MM.1S (cell line): ENCODE measurements at places on chromosomes 1 and 21.

DNA sequence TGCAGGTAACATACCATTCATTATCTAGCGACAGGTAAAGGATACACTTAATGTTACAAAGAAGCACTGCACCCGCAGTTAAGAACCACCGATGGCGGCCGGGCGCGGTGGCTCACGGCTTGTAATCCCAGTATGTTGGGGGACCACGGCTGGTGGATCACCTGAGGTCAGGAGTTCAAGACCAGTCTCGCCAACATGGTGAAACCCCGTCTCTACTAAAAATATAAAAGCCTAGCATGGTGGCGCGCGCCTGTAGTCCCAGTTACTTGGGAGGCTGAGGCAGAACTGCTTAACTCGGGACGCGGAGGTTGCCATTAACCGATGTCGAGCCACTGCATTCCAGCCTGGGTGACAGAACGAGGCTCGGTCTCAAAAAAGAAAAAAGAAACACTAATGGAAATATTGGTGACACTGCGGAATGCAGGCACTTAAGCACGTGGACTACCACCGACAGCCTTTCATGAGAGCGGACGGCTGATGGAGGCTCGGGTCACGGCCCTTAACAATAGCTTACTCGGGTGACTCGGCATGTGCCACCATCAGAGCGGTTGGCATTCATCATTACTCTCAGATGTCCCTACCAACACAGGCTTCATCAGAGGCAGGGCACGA lies 542 bp downstream of the GAS5 start:
- DNase-seq: no peak

- no peak for DNase-seq
These were observed 283.9 kb downstream of the LRRC40 start for GRCh38 chr1:69921486-69921885.

GRCh38 chr1:204348722-204349121 lies 11.0 kb downstream of the PLEKHA6 start:
- DNase-seq: no peak

GRCh38 chr1:201828820-201829774 lies at the start of gene IPO9:
TSS of gene IPO9 (plus strand) at chr1:201829157. CDS start at chr1:201829210, 53 bp downstream.
- DNase-seq: peak; percentile 98

- no peak for DNase-seq
These were observed 188.2 kb downstream of the OMA1 start for GRCh38 chr1:58358346-58358745.

GRCh38 chr1:178367151-178367550 lies 129.6 kb downstream of the CLEC20A start:
- no peak for DNase-seq

GRCh38 chr1:91065337-91065736 lies 43.5 kb upstream of the ZNF644 start:
- DNase-seq: no peak

DNA sequence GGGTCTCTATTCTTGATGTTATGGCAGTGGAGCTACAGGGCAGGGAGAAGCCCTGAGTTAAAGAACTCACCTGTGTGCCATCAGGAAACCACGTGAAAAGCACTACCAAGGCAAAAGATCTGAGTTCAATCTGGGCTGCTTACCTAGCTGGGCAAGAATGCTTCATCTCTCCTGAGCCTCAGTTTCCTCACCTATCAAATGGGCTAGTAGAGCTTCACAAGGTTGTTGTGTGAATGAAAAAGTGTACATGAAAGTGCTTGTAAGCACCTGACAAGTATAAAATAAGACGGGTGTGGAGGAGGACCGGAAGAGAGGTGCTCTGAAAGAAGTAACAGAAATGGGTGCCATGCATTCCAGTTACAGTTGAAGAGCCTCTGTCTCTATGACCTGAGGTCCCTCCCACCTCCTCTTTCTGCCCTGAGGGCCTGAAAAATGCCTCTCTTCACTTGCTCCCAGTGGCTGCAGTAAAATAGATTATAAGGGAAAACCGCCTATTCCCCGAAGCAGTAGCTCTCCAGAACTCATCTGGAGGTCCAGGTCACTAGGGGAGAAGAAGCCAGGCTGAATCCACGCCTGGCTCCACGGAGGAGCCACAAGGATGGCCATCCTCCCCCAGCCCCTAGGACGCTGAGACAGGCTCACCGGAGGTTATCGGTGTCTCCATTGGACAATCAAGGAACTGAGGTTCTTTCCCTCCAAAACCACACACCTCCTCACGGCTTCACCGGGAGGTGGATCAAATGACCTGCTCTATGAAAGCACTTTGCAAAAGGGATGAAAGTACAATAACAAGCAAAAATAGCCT lies 1.4 kb downstream of the GPR161 start:
- no peak for DNase-seq

- no peak for DNase-seq
These were observed 52.5 kb downstream of the MRPL37 start for GRCh38 chr1:54252371-54252936.

- DNase-seq: no peak
These were observed 12.7 kb upstream of the S100A11 start for GRCh38 chr1:152049291-152050083.
